ENCODE measurements at places on chromosomes 16 and 17.

DNA sequence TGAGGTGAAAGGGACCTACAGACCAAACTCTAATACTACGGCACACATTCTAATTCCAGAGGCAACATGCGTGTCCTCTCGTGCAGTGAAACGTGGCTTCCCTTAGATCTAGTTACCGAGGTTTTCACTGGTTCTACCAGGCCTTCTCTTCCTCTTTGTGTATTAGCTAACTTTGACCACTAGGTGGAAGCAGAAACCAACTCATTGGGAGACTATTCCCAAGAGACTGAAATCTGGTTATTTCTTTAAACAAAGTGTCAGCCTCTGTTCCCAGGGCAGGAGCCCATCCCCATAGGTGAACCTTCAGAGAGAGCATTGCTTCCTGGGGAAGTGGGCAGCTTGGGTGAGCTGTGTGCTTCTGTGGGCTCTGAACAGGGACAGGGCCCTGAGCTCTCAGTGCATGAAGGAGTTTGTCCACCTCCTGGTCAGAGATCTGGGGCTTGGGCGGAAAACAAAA, 19.7 kb upstream of the RCVRN start:
- no peaks in the 10 kb centered on the region for H3K4me1 ChIP-seq
- no peak overlapping the region for H3K4me3 ChIP-seq
- H3K27me3 ChIP-seq = no peaks in the 10 kb centered on the region

DNA sequence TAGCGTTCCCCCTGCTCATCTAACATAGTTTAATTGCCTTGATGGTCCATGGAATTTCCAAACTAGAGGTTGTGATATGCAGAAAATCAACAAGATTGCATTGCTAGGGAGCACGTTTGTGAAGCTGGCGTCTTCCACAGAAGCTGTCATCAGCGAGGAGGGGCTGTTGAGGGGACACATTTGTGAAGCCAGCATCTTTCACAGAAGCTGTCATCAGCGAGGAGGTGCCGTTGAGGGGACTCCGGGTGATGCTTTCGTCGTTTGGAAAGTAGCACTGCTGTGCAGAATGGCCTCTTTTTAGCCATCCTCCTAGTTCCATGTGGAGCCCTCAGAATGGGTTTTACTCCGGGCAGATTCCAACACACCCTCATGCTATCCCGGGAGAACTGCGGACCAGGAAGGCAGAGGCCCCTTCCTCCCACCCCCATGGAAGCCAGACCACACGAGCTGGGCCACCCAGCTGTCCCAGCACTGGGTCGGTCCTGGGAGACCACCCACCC, 119.6 kb upstream of the CHMP6 start:
- no peaks in the 10 kb centered on the region for H3K36me3 ChIP-seq
- peaks cover 14% of the 10 kb centered on the region for H3K4me1 ChIP-seq
- H3K27ac ChIP-seq = no peak overlapping the region
- H3K4me3 ChIP-seq = no peak overlapping the region
- H3K27me3 ChIP-seq = no peaks in the 10 kb centered on the region

- H3K36me3 ChIP-seq = no peaks in the 10 kb centered on the region
- H3K27ac ChIP-seq = no peak overlapping the region
- no peak for DNase-seq
- peaks cover 5% of the 10 kb centered on the region for H3K4me1 ChIP-seq
- H3K27me3 ChIP-seq = no peaks in the 10 kb centered on the region
- H3K4me3 ChIP-seq = no peak overlapping the region
These were observed 124.1 kb upstream of the TNRC6C start for GRCh38 chr17:77834170-77835115.

DNA sequence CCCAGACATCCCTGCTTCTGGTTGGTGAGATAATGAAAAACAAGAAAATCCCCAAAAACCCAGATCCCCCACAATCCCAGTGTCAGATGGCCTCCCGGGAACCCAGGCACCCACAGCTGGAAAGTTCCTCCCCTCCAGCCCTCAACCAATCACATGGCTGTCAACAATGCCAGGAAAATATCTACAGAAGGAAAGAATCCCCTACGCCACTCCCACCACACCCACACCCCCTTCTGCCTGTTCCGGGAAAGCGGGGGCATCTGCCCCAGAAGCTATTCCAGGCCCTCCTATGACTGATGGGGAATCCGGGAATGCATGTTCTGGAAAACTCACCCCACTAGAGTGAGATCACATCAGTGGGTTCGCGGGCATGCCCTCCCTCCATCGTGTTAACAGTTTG, 1.8 kb downstream of the TMEM95 start:
- DNase-seq = no peak
- no peaks in the 10 kb centered on the region for H3K36me3 ChIP-seq
- no peaks in the 10 kb centered on the region for H3K27me3 ChIP-seq
- no peak overlapping the region for H3K27ac ChIP-seq
- peak overlapping the region; percentile 48 for H3K4me3 ChIP-seq
